CMK (cell line): ENCODE measurements at places on chromosomes 16 and 17.

- no peak for DNase-seq
Observed at GRCh38 chr16:62130101-62130500, 93.9 kb upstream of the CDH8 start.

GRCh38 chr17:45800816-45801215 lies 16.7 kb downstream of the CRHR1 start:
- DNase-seq, result no peak

- no peak for DNase-seq
Observed at GRCh38 chr16:3797904-3798811, 80.8 kb upstream of the TRAP1 start.

- DNase-seq, result no peak
Observed at GRCh38 chr17:73600103-73600871, 44.0 kb downstream of the SDK2 start.

DNA sequence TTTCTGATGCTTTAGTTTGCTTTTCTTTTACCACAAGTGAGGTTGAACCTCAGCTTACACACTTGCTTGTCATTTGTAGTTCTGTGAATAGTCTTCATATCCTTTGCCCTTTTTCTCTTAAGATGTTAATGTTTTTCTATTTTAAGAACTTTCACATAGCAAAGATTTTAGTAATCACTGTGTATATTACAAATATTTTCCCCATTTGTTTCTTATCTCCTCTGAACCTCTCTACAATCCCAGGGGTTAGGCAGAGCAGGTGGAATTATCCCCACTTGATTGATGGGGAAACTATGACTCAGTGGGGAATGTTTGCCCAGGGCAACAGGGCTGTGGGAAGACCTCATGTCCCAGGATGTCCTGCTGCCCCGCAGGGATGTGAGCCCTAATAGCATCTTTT lies 11.7 kb upstream of the MYH3 start:
- no peak for DNase-seq

GRCh38 chr16:55301385-55302008 lies 22.5 kb upstream of the IRX6 start:
- no peak for DNase-seq

- no peak for DNase-seq
Observed at GRCh38 chr16:81720973-81721906, 57.9 kb upstream of the PLCG2 start.

- no peak for DNase-seq
Observed at GRCh38 chr17:70492368-70492767, 323.0 kb downstream of the KCNJ2 start.

DNA sequence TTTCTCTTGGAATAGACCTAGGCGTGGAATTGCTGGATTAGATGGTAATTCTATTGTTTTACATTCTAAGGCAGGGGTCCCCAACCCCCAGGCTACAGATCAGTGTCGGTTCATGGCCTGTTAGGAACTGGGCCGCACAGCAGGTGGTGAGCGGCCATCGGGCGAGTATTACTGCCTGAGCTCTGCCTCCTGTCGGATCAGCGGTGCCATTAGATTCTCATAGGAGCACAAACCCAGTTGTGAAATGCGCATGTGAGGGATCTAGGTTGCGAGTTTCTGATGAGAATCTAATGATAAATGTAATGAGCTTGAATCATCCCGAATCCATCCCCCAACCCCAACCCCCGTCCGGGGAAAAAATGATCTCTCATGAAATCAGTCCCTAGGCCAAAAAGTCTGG lies 23.0 kb downstream of the NLRC5 start:
- DNase-seq, result no peak

GRCh38 chr16:85391769-85392583 lies 221.1 kb upstream of the GSE1 start:
- DNase-seq, result no peak

GRCh38 chr17:31580706-31581490 lies 189.4 kb downstream of the RAB11FIP4 start:
- DNase-seq, result no peak
